Urinary bladder (tissue), 4 donors: ENCODE measurements at places on chromosomes 3 and 15. TPM values are rescaled to one million over a fixed set of nuclear protein-coding genes. Genes with fewer than 3 reads are reported as not detected.

PTH1R gene
- total RNA-seq = 11.5 TPM

EPHA6 gene
- 15.9 TPM for total RNA-seq

EBLN2 gene
- total RNA-seq = 25.3 TPM

TMEM207 gene
- total RNA-seq = not detected

CPN2 gene
- not detected for total RNA-seq

LHFPL4 gene
- total RNA-seq = 0.58 TPM

C3orf49 gene
- not detected for total RNA-seq
